ENCODE measurements at places on chromosomes 1 and 21.

GRCh38 chr1:20480243-20480944 is 5.6 kb downstream of the CAMK2N1 start:
- H3K27me3 ChIP-seq: peaks cover 52% of the 10 kb centered on the region
- no peak for DNase-seq
- H3K4me1 ChIP-seq: peaks cover 16% of the 10 kb centered on the region
- no peaks in the 10 kb centered on the region for H3K36me3 ChIP-seq
- no peak overlapping the region for H3K4me3 ChIP-seq

GRCh38 chr1:95071539-95071938 is 1.2 kb downstream of the ALG14 start:
- no peak for DNase-seq
- peak overlapping the region; percentile 88 for H3K4me3 ChIP-seq
- no peaks in the 10 kb centered on the region for H3K36me3 ChIP-seq
- H3K27ac ChIP-seq: no peak overlapping the region
- H3K4me1 ChIP-seq: peaks cover 16% of the 10 kb centered on the region

DNA sequence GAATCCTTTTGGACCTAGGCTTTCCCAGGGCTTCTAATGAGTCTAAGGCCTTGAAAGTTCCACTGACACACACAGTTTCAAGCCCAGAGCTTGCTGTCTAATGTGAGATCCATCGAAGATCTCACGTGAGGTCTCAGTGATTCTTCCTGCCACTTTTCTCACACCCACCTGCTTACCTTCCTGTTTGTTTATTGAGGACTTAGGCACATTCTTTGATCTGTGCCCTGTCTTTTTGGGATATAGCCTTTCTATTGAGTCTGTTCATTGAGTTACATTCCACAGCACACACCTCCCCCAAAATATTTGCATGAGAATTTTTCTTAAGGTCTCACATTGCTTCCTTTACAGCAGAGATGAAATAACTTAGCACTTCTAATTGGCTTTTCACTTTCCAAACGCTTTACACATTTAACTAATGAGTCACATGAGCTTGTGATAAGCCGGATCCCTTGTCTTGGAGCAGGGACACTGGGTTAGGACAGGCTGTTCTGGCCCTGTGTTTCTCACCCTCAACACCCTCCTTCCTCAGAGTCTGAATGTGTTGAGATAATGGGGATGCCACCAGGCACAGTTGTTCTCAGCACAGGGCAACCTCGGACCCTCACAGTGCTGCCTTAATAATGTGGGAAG is 288.3 kb downstream of the TM2D1 start:
- no peak for DNase-seq
- no peaks in the 10 kb centered on the region for H3K27me3 ChIP-seq
- no peaks in the 10 kb centered on the region for H3K36me3 ChIP-seq
- no peak overlapping the region for H3K27ac ChIP-seq

DNA sequence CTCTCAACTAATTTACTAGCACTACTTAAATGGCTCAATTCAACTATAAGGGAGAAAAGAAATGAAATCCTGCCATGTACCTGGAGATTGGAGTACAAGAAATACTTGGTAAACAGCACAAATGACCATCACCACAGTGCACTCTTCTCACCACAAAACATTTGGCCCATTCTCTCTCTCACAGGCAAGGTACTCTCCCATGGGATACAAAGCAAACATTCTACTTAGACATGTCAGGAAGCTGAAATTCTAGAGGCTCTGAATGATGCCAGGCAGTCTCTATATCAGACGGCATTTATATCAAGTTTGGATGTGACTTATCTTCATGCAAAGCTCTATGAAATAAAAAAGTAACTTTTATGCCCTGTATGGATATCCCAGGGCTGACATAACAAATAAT is 72.5 kb downstream of the DPT start:
- no peaks in the 10 kb centered on the region for H3K36me3 ChIP-seq
- no peak overlapping the region for H3K27ac ChIP-seq
- no peaks in the 10 kb centered on the region for H3K4me1 ChIP-seq
- no peak overlapping the region for H3K4me3 ChIP-seq

DNA sequence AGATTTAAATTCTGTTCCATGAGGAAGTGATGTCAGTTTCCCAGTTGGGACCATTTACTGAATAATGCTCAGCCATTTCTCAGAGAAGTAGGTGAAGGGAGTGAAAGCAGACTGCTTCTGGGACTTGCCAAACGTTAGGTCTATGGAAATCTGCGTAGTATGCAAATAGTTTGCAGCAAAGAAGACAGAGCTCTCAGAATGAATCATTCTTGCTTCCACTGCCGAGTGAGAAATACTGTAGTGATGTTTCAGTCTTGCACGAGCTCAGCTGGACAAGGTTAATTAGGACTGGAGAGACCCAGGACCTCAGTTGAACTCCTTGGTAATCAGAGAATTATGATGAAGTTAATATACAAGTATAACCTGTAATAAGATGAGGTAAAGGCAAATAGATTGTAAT is 317.7 kb upstream of the DAB1 start:
- no peaks in the 10 kb centered on the region for H3K27me3 ChIP-seq
- H3K27ac ChIP-seq: no peak overlapping the region
- no peaks in the 10 kb centered on the region for H3K36me3 ChIP-seq

DNA sequence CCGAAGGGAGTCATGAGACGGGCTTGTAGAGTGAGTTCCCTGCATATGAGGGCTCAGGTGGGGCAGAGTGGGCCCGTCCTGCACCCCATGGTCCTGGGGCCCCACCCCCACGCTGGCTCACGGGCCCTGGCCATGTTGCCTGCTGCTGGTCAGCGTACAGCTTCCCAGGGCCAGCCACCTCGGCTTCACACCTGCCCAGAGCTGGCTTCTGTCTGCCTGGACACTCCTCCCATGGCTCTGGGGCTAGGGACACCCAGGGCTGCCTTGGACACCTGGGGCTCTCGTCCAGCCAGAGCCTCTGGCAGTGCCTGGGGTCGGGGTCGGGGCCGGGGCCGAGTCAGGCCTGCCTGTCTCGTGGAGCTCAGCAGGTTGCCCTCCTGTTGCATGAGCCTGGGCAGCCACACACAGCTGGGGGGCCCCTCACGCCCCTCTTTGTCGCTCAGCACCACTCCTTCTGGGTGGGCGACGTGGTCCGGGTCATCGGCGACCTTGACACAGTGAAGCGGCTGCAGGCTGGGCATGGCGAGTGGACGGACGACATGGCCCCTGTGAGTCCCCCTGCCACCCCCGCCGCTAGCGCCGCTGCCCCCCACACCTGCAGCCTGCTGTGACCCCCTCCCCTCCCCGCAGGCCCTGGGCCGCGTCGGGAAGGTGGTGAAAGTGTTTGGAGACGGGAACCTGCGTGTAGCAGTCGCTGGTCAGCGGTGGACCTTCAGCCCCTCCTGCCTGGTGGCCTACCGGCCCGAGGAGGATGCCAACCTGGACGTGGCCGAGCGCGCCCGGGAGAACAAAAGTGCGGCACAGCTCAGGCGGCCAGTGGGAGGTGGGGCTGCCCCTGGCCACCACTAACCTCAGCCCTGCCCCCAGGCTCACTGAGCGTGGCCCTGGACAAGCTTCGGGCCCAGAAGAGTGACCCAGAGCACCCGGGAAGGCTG is 5.5 kb upstream of the MMP23B start:
- H3K27me3 ChIP-seq: no peaks in the 10 kb centered on the region
- H3K36me3 ChIP-seq: no peaks in the 10 kb centered on the region
- no peaks in the 10 kb centered on the region for H3K4me1 ChIP-seq

GRCh38 chr1:182616130-182617013 is 12.2 kb upstream of the RGS16 start:
- H3K27ac ChIP-seq: no peak overlapping the region
- no peaks in the 10 kb centered on the region for H3K36me3 ChIP-seq
- no peak overlapping the region for H3K4me3 ChIP-seq
- peaks cover 29% of the 10 kb centered on the region for H3K4me1 ChIP-seq

GRCh38 chr1:47754221-47754620 is 243.0 kb downstream of the TRABD2B start:
- no peak overlapping the region for H3K27ac ChIP-seq
- H3K4me3 ChIP-seq: no peak overlapping the region
- H3K4me1 ChIP-seq: no peaks in the 10 kb centered on the region
- no peak for DNase-seq

DNA sequence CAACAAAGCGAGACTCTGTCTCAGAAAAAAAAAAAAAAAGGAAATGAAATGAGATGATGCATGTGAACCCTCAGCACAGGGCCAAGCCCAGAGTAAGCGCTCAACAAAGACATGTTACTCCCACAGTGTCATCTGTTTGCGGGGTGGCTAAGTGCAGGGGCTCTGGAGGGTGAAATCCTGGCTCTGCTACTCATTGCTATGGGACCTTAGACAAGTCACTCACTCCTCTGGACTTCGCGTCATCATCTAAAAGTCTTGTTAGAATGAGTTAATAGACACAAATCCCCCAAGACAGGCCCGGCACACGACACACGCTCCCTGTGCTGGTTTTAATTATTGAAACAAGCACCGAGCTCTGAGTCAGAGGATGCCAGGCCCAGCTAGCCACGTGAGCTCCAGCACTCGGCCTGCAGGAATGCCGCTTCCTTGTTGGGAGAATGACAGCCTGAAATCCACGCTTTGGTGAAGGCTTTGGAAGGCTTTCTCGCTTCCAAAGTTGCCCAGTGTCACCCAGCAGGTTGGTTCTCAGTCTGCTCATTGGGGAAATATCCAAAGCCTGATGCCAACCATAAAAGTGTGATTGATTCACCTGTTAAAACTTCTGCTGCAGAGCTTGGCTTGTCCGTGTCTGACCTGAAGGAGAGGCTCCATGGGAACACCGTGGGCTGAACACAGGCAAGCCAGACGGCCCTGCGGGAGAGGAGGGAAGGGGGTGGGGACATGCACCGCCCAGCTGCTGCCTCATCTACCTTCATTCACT is 36.7 kb upstream of the TARDBP start:
- no peak overlapping the region for H3K4me3 ChIP-seq
- H3K36me3 ChIP-seq: no peaks in the 10 kb centered on the region
- H3K27me3 ChIP-seq: peaks cover 4% of the 10 kb centered on the region
- H3K4me1 ChIP-seq: no peaks in the 10 kb centered on the region
- H3K27ac ChIP-seq: no peak overlapping the region

DNA sequence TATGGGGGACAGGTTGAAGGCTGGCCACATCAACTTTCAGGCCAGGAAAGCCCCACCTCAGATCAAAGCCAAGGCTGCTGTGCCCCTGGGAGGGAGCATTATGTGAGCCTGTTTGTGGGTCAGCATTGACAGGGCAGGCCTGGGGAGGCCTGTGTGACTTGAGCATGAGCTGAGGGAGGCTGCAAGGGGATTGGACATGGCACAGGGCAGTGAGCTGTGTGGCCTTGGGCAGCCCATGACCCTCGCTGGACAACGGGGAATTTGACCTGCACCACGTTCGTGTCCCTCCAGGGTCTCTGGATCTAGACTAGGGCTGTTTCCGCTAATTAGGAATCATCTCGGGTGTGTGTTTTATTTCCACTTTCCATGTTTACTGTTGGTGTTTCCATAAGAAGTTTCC is 17.5 kb upstream of the LEFTY1 start:
- H3K27ac ChIP-seq: no peak overlapping the region
- H3K36me3 ChIP-seq: no peaks in the 10 kb centered on the region
- H3K27me3 ChIP-seq: no peaks in the 10 kb centered on the region
- DNase-seq: no peak

GRCh38 chr1:8061673-8062386 is 35.7 kb upstream of the ERRFI1 start:
- no peaks in the 10 kb centered on the region for H3K4me1 ChIP-seq
- no peaks in the 10 kb centered on the region for H3K27me3 ChIP-seq
- H3K4me3 ChIP-seq: no peak overlapping the region
- no peaks in the 10 kb centered on the region for H3K36me3 ChIP-seq
- DNase-seq: no peak

DNA sequence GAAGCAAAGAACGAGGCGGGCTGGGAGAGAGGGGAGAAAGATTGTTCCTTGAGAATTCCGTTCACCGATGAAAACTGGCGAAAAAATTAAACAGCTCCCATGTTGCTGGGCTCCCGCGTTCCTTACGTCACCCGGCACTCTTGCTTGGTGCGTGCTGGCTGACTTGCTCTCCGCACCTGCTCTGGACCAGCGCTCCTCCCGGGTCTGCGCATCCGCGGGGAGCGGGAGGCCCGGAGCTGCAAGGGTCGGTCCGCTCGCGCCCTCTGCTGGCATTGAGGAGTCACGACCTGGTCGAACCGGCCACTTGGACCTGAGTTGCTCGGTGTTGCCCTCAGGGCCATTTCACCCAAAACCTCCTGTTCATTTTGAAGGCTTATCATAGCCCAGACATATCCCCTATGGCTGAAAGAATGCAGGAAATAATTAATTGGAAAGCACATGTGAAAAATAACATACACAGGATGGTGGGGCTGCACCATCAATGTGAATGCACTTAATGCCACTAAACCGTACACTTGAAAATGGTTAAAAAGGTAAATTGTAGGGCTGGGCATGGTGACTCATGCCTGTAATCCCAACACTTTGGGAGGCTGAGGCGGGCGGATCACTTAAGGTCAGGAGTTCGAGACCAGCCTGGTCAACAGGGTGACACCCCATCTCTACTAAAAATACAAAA is 98.9 kb upstream of the BACE2 start:
- H3K36me3 ChIP-seq: no peaks in the 10 kb centered on the region
- no peak overlapping the region for H3K27ac ChIP-seq
- H3K4me1 ChIP-seq: no peaks in the 10 kb centered on the region
- no peak overlapping the region for H3K4me3 ChIP-seq
- H3K27me3 ChIP-seq: no peaks in the 10 kb centered on the region
- no peak for DNase-seq

DNA sequence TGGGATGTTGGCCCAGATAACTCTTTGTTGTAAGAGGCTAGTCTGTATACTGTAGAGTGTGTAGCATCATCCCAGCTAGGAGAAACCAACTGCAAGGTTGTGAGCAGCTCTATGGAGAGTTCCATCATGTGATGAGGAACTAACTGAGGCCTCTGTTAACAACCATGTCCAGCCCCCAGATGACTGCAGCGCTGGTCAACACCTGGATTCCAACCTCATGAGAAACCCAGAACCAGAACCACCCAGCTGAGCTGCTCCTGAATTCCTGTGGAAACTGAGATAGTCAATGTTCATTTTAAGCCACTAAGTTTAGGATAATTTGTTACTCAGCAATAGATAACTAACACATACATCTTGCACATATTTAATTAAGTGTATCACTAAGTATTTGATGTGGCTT is 41.6 kb upstream of the SLC2A1 start:
- no peaks in the 10 kb centered on the region for H3K36me3 ChIP-seq
- H3K4me3 ChIP-seq: no peak overlapping the region
- DNase-seq: no peak
- no peaks in the 10 kb centered on the region for H3K4me1 ChIP-seq
- no peak overlapping the region for H3K27ac ChIP-seq

DNA sequence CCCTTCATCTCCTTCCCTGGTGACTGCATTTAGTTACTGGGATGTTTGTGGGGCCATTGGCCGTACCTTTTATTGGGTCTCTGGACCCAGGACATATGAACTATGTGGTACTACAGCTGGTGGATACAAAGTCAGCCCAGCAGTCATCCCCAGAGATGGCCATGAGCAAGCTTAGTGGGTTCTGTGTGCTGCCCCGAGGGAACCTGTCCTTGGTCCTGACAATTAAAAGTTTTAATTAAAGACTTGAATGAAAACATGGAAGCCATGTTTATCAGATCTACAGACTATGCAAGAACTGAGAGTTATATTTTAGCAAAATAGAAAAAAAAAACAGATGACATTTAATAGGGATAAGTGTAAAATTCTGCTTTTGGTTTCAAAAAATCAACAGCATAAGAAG is 2.8 kb upstream of the NES start:
- DNase-seq: no peak
- H3K4me1 ChIP-seq: peaks cover 19% of the 10 kb centered on the region
- H3K27ac ChIP-seq: no peak overlapping the region
- peaks cover 36% of the 10 kb centered on the region for H3K27me3 ChIP-seq
- no peaks in the 10 kb centered on the region for H3K36me3 ChIP-seq

Measured in CD8-positive, alpha-beta memory T cell (primary cell).